ENCODE measurements at places on chromosomes 3 and 15. TPM values are rescaled to one million over a fixed set of nuclear protein-coding genes. Genes with fewer than 3 reads are reported as not detected.

The KPNA1 gene
- total RNA-seq: 104 TPM

- no peak for DNase-seq
- H3K27ac ChIP-seq: no peak overlapping the region
- no peaks in the 10 kb centered on the region for H3K36me3 ChIP-seq
- H3K4me1 ChIP-seq: peaks cover 16% of the 10 kb centered on the region
- H3K27me3 ChIP-seq: no peaks in the 10 kb centered on the region
- no peak overlapping the region for H3K4me3 ChIP-seq
These were observed 159.5 kb upstream of the BHLHE40 start for GRCh38 chr3:4819746-4820145.

DNA sequence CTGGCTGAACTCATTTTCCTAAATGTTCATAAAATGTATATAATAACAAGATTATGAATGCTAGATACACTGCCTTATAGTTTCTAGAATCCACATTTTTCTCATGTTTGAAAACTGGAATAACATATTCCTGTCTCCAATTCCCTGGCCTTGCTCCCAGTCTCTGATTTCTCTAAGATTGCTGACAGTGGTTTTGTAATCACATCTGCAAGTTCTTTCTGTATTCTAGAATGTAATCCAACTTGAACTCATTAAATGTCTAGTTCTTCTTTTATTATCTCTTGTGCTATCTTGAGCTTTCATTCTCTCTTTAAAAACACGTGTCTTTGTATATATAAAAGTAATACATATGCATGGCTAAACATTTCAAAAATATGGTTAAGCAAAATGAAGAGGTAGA lies 215.2 kb upstream of the ADAMTS9 start:
- no peak overlapping the region for H3K27ac ChIP-seq
- no peaks in the 10 kb centered on the region for H3K27me3 ChIP-seq
- DNase-seq: no peak
- H3K36me3 ChIP-seq: no peaks in the 10 kb centered on the region
- peaks cover 1% of the 10 kb centered on the region for H3K4me1 ChIP-seq

- DNase-seq: no peak
- H3K36me3 ChIP-seq: peaks cover 46% of the 10 kb centered on the region
- H3K27ac ChIP-seq: peak overlapping the region; percentile 23
- peaks cover 16% of the 10 kb centered on the region for H3K4me1 ChIP-seq
- no peaks in the 10 kb centered on the region for H3K27me3 ChIP-seq
These were observed 1.1 kb downstream of the GRAMD2A start for GRCh38 chr15:72196409-72197040.

DNA sequence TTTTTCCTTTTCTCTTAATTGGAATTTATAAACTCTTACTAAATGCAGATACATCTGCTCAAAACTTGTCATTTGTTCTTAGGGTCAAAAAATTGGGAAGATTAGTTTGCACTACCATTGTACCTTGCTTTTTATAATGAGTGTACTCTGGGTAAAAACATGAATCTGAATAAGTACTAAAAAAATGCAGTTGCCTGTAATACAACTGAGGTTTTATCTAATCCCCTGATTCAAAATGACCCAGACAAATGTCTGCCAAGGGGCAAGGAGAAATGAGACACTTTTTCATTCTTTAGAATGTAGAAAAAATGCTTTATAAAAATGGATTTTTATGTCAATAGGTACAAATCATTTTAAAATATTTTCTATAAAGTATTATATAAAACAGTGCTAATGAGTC lies 42.4 kb downstream of the RASA2 start:
- H3K36me3 ChIP-seq: peaks cover 5% of the 10 kb centered on the region
- peak overlapping the region; percentile 96 for H3K27ac ChIP-seq
- no peaks in the 10 kb centered on the region for H3K27me3 ChIP-seq
- H3K4me1 ChIP-seq: peaks cover 39% of the 10 kb centered on the region

DNA sequence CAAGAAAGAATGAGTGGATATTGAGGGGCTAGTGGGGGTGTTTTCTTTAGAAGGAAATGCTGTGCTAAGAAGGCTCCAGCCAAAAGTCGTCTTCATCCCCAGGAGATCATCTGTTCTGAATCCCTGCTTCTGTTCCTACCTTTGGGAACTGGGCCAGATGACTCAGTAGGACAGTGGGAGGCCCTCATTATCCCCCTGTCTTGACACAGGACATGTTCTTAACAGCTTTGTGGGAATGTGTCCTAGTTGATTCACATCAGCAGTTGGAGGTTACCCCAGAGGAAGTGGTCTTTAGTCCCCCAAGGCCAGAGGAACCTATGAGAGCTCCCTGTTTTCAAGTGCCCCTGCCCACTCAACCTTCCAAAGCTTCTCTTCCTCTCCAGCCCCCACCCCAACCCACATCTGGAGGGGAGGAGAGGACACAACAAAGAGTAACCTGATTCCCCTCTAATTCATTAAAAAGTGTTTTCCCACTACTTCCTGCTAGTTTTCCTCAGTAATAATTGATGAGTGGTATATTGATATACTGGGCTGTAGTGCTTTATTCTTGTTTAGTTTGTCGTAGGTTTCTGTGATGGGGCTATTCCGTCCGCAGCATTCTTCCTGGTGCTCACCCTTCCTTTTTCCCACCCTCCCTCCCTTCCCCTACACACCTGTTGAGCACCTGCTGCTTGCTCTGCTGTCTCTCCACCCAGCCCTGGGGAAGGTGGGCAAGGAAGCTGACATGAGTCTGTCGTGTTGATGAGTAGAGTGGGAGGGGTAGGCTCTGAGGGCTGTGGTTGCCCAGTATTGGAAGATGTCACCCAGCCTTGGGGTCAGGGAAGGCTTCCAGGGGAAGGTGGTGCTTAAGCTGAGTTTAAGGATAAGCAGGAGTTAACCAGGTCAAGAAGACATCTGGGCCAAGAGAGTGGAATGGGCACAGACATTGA lies 9.3 kb downstream of the PXYLP1 start:
- peak overlapping the region; percentile 67 for H3K27ac ChIP-seq
- peak; percentile 68 for DNase-seq
- H3K4me1 ChIP-seq: peaks cover 18% of the 10 kb centered on the region
- no peak overlapping the region for H3K4me3 ChIP-seq
- H3K27me3 ChIP-seq: no peaks in the 10 kb centered on the region

DNA sequence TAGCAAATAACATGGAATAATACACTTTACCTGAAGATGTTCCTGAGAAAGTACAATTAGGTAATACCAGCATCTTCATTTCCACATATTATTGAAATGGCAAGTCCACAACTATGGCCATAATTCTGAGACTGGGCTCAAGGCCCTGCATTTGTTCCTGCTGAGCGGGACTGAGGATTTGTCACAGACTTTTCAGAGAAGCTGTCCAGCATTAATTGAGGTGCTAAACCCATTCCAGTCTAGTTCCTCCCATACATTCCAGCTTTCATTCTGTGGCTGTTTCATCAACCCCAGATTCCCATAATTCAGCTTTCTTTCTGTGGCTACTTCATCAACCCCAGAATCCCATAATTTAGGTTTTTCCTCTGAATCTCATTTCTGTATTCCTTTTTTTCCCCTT lies 293.4 kb upstream of the GBE1 start:
- no peak for DNase-seq
- H3K36me3 ChIP-seq: no peaks in the 10 kb centered on the region
- H3K4me3 ChIP-seq: no peak overlapping the region
- no peak overlapping the region for H3K27ac ChIP-seq
- peaks cover 6% of the 10 kb centered on the region for H3K4me1 ChIP-seq

The STAC gene
- total RNA-seq: 1.2 TPM

The KBTBD12 gene
- not detected for total RNA-seq

DNA sequence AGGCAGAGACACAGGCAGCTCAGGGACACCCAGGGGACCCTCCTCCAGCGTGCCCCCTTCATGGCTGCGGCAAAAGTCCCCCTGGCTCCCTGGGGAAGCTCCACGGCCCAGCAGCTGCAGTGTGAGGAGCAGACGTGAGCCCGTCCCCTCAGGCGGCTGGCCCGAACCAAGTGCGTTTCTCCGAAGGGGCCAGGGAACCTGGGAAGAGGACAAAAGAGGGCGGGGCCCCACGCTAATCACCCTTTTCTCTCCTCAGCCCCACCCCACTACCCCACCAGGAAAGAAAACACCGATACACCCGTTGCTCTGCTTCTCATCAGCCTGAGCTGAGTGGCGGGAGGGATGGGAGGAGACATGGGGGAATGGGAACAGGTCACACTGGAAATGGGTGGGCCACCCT lies at the start of gene MUC4:
MUC4 (minus strand) TSS at position 174 of the 400 bp plus-strand sequence; CDS start at position 62, 112 bp downstream.
- no peak for DNase-seq
- peaks cover 51% of the 10 kb centered on the region for H3K27me3 ChIP-seq
- H3K4me3 ChIP-seq: no peak within 1 kb of the TSS
- H3K4me1 ChIP-seq: peaks cover 9% of the 10 kb centered on the region
- H3K36me3 ChIP-seq: no peaks in the 10 kb centered on the region

DNA sequence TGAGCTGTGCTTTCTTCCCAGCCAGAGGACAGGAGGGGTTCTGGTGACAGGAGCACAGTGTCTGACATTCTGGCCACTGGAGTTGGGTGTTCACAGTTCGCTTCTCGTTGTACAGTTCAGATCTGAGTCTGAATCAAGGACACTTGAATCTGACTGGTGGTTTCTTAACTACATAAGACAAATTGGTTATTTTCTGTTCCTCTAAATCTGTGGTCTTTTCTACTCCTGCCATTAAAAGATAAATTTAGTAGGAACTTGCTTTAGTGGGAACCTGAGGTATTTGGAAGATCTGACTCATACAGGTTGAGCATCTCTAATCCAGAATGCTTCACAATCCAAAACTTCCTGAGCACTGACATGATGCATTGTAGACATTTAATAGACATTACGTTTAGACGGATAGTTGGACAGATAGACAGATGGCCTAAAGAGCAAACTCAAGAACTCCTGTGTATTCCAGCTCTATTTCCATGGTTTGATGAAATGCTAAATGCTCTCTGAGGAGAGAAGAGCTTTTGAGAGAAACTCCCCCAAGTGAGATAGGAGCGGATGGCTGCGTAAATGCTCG lies 71.0 kb downstream of the CCK start:
- H3K36me3 ChIP-seq: peaks cover 63% of the 10 kb centered on the region
- H3K27me3 ChIP-seq: no peaks in the 10 kb centered on the region
- H3K27ac ChIP-seq: no peak overlapping the region
- H3K4me3 ChIP-seq: no peak overlapping the region
- H3K4me1 ChIP-seq: no peaks in the 10 kb centered on the region
